ENCODE measurements at places on chromosomes 1 and 21. TPM values are rescaled to one million over a fixed set of nuclear protein-coding genes. Genes with fewer than 3 reads are reported as not detected.
A peak's percentile ranks its signal among the peaks of the same experiment; 100 is the strongest.

DNA sequence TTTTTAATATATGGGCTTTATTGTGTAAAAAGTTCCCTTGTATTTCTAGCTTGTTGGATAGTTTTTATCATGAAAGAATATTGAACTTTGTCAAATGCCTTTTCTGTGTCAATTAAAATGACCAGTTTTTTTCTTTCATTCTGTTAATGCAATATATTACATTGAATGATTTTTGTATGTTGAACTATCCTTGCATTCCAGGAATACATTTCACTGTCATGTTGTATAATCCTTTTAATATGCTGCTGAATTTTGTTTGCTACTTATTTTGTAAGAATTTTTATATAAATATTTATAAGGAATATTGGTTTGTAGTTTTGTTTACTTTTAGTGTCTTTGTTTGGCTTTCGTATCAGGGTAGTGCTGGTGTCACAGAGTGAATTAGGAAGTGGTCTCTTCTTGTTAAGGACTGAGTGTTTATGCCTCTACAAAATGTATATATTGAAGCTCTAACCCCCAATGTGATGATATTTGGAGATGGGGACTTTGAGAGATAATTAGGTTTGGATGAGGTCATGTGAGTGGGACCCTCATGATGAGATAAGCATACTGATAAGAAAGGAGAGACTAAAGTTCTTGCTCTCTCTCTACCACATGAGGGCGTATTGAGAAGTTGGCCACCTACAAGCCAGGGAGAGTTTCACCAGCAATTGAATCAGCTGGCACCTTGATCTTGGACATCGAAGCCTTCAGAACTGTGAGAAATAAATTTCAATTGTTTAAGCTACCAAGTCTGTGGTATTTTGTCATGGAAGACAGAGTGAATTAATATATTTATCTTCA is 12.0 kb upstream of the SLAMF6 start:
- H3K27me3 ChIP-seq, result no peaks in the 10 kb centered on the region
- no peak overlapping the region for H3K4me3 ChIP-seq
- DNase-seq, result no peak
- peaks cover 12% of the 10 kb centered on the region for H3K36me3 ChIP-seq
- no peak overlapping the region for H3K27ac ChIP-seq

- no peak overlapping the region for H3K4me3 ChIP-seq
- H3K27me3 ChIP-seq, result no peaks in the 10 kb centered on the region
- H3K4me1 ChIP-seq, result no peaks in the 10 kb centered on the region
These were observed 30.9 kb downstream of the C1orf116 start for GRCh38 chr1:207001492-207002245.

GRCh38 chr1:245718123-245718522 is 563.3 kb downstream of the KIF26B start:
- peaks cover under 1% of the 10 kb centered on the region for H3K36me3 ChIP-seq
- no peak for DNase-seq
- no peak overlapping the region for H3K4me3 ChIP-seq
- H3K27ac ChIP-seq, result no peak overlapping the region
- no peaks in the 10 kb centered on the region for H3K4me1 ChIP-seq

- H3K27me3 ChIP-seq, result no peaks in the 10 kb centered on the region
- H3K27ac ChIP-seq, result no peak overlapping the region
- H3K4me1 ChIP-seq, result no peaks in the 10 kb centered on the region
- no peaks in the 10 kb centered on the region for H3K36me3 ChIP-seq
- H3K4me3 ChIP-seq, result no peak overlapping the region
These were observed 145.3 kb downstream of the TGFB2 start for GRCh38 chr1:218490406-218490922.

- peak overlapping the region; percentile 81 for H3K4me3 ChIP-seq
- peaks cover 45% of the 10 kb centered on the region for H3K4me1 ChIP-seq
- peak overlapping the region; percentile 81 for H3K27ac ChIP-seq
These were observed 21.1 kb downstream of the C1orf21 start for GRCh38 chr1:184407816-184408510.

DNA sequence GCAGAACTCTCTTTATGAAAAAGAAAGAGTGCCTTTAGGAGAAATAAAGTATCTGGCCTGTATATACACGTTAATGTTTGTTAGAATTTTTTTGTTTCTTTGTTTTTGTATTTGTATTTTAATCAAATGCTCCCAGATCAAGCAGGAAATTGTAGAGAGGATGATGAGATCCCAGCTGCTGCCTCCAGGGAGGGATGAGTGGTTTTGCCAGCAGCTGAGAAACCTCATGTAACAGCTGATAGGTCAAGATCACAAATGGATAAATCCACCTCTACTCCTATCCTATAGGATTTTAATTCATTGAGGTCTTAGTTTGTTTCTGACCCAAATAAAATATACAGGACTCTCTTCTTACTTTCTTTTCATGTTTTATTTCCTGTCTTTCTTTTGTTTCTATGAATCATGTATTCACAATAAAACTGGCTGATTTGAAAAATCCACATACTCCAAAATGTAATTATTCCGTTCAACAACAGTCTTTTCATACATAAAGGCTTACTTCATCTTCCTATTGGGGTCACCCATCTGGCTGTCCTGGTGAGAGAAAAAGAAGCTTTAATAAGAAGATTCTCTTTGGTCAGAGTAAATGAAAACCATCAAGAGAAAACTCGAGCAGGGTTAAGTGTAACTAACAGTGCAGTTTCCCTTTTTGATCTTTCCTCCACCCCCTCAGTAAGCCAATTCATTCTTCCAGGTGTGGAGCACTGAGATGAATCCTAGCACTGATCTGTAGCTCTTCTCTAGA is 129.3 kb upstream of the PLPPR5 start:
- H3K27me3 ChIP-seq, result no peaks in the 10 kb centered on the region
- H3K36me3 ChIP-seq, result no peaks in the 10 kb centered on the region
- DNase-seq, result no peak

Gene IGSF8
- 45.9 TPM for total RNA-seq

Gene OR2L3
- 0.15 TPM for total RNA-seq

Gene DDR2
- 4.4 TPM for total RNA-seq

All from glutamatergic neuron (in vitro differentiated cells).